A549 treated with CORT108297 at 1 μM for 4 hours (cell line): ENCODE measurements at places on chromosomes 13 and 19. TPM values are rescaled to one million over a fixed set of nuclear protein-coding genes. Genes with fewer than 3 reads are reported as not detected.

ZNF613 gene
- 0.65 to 1.8 TPM (median 1.3 TPM) in 5 replicates for total RNA-seq

EPS8L1 gene
- 3.7 to 6.2 TPM (median 5.5 TPM) in 5 replicates for total RNA-seq

SLC6A16 gene
- 0.55 to 1.2 TPM (median 1.1 TPM) in 5 replicates for total RNA-seq

MBD3L2 gene
- total RNA-seq, result not detected in 5 replicates

MAST1 gene
- 1.5 to 2.0 TPM (median 1.9 TPM) in 5 replicates for total RNA-seq

WDR87 gene
- total RNA-seq, result not detected in 5 replicates

SMIM17 gene
- 0.16 to 0.19 TPM in 2 of 5 replicates, not detected in the others for total RNA-seq
